ENCODE measurements at places on chromosomes 16 and 17.

DNA sequence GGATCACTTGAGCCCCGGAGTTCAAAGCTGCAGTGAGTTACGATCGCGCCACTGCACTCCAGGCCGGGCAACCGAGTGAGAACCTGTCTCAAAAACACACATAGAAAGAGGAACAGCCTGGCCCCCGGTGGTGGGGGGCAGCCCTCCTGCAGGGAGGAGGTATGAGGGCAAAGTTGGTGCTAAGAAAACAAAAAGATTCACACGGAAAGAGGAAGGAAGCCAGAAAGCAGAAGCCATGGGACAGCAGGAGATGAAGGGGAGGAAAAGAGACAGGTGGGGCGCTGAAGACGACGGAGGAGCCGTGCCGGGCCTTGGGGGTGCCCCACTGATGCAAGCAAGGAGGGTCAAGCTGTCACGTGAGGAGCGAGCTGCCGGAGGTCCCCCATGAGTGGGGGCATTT, 8.2 kb upstream of the C16orf74 start:
- peak; percentile 23 for DNase-seq

- no peak for DNase-seq
These were observed 1.3 kb downstream of the NQO1 start for GRCh38 chr16:69724981-69725479.

- peak; percentile 67 for DNase-seq
These were observed 9.3 kb downstream of the GAS2L2 start for GRCh38 chr17:35743626-35744328.

GRCh38 chr16:4179020-4179419, 62.8 kb upstream of the ADCY9 start:
- DNase-seq: peak; percentile 15

DNA sequence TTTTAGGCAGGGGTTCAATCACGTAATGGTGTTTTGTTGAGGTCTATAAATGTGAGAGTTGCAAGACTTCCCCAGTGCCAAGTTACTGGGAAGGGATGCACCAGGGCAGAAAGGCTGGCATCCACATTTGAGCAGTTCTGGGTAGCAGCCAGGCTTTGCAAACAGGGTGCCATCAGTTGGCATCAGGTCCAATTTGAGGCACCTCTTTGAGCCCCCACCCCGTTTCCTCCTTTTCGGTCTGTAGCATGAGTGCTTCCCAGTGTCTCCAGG, 142.6 kb upstream of the CACNG5 start:
- no peak for DNase-seq
